Left lobe of liver (tissue), 2 donors: ENCODE measurements at places on chromosomes 5 and 9. TPM values are rescaled to one million over a fixed set of nuclear protein-coding genes. Genes with fewer than 3 reads are reported as not detected.

The SNCB gene
- total RNA-seq, result not detected

The ZFP37 gene
- 0.55 TPM for total RNA-seq

The SLC46A2 gene
- total RNA-seq, result not detected

The MCIDAS gene
- not detected for total RNA-seq

The CAMSAP1 gene
- total RNA-seq, result 10.7 TPM

The PCDHAC1 gene
- total RNA-seq, result 0.28 TPM

The EIF4EBP3 gene
- total RNA-seq, result 11.3 TPM

The KIF27 gene
- total RNA-seq, result 2.2 TPM

DNA sequence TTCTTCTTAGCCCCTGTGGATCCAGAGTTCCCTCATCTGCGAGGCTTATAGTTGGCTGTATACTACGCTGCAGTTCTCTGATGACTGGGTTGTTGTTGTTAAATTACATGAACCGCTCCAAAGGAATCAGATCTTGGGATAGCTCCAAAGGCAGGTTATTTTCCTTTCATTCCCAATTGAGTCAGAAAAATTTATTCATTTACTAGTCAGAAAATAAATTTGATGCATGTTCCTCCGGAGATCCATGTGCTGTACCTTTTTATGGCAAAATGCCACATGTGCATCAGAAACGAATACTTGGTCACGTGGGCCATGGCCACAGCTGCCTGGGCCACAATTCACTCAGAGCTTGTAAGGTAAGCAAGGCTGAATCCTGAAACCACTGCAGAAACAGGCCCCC lies 304.0 kb downstream of the NR2F1-AS1 start:
- no peak for DNase-seq

- peak; percentile 38 for DNase-seq
Measured at GRCh38 chr5:132485641-132486317, 4.8 kb downstream of the IRF1 start.

GRCh38 chr5:140366589-140367255 lies 6.7 kb downstream of the SLC4A9 start:
- DNase-seq, result no peak

GRCh38 chr5:126251024-126251423 lies 172.2 kb upstream of the GRAMD2B start:
- no peak for DNase-seq

DNA sequence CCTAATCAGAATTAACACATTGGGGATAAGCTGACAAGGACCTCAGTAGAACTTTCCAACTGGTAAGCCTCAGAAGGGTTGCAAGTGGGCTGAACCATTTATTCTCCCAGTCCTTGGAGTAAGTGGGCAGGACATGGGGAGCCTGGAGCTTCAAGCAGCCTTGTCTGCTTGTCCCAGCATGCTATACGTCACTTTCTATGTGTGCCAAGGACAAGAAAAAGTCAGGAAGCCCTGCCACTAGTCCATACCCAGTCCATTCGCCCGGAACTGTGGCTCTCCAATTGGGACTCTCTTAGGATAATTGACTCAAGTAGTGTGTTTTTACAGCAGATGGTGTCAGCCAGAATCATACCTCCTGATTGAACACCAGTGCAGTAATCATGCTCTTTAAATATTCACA lies 62.6 kb upstream of the FRRS1L start:
- no peak for DNase-seq

- no peak for DNase-seq
Measured at GRCh38 chr5:131396015-131396414, 132.2 kb downstream of the CDC42SE2 start.

GRCh38 chr5:14142827-14143545 lies at the start of gene TRIO:
TRIO (plus strand) TSS chr5:14143342; CDS start chr5:14143726, 384 bp downstream.
- peak; percentile 92 for DNase-seq

- no peak for DNase-seq
Measured at GRCh38 chr9:93674580-93675335, 98.4 kb downstream of the PHF2 start.

GRCh38 chr5:38768412-38769211 lies 77.2 kb upstream of the OSMR start:
- no peak for DNase-seq

DNA sequence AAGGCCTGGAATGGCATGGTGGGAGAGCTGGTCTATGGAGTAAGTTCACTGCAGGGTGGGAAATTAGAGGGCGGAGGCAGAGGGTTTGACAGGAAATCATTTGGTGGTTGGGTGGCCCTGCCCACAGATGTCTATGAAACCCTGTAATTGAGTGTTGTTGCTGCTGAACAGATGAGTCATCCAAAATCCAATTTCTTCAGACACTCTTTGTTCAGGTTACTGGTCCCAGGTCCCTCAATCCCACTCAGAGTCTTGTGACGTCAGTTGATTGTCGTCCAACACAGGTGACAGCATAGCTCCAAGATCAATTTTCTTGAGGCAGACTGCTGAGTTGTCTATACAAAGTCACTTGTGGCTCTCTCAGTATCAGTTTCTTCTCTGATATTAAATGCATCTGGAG lies 208.6 kb downstream of the GRIA1 start:
- DNase-seq, result no peak

DNA sequence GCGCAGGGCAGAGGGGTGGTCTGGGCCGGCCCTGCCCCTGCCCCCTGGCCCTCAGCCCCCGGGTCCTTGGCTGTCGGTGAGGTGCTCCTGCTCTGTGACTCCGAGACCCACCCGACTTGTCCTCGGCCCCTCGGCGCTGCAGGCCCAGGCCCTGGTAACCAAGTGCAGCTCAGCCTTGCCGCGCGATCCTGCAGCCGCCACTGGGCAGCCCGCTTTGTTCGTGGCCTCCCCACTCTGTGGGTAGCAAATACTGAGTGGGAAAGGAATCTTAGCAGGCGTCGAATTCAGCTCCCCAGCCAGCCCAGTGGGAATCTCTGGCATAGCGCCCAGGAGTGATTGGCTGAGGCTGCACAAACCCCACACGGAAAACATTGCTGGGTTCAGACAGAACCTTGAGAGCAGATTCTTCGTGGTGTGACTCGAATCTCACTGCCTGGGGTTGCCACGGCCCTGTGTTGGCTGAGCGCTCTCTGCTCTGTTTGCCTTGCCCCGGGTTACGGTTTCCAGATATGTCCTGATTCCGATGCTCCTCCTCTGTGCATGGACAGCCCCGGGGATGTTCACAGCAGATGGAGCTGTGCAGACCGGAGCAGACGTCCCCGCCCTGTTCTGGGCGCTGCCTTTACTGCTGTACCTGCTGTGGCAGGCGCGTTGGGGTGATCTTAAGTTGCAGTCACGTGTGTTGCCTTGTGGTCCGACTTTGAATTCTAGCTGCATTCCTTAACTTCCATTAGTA lies 13.4 kb upstream of the EXOC3 start:
- no peak for DNase-seq

GRCh38 chr5:173680660-173681242 lies 64.3 kb upstream of the BOD1 start:
- no peak for DNase-seq

DNA sequence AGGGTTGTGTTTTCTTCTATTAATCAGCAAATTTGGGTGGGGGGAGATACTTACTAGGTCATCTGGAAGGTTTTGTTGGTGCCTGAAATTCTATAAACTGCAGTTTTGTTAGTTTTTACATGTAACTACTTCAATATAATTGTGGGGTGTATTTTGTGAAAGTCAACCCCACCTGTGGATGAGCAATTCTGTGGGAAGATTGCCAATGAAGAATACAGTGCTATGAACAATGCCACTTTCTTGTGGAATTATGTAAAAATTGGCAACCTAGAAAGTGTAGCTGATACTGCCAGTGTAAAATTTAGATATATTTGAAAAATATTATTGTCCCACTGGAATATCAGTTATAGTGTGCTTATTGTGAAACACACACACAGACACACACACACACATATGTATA lies 80.7 kb downstream of the VCAN start:
- no peak for DNase-seq

DNA sequence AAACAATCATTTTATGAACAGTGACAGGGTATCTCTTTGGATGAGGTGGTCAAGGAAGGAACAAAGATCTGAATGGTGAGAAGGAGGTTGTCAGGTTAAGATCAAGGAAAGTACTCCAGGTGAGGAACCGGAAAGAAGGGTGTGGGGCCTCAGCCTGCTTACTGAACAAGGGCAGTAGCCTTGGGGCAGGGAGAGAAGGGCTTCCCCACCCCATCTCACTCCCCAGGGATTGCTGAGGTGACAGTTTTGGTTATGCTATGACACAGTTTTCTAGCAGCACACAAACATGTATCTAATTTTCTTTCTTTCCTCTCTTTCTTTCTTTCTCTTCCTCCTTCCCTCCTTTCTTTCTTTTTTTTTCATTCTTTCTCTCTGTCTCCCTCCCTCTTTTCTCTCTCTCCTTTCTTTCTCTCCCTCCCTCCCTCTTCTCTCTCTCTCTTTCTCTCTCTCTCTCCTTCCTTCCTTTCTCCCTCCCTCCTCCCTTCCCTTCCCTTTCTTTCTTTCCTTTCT lies 4.1 kb upstream of the HDHD3 start:
- no peak for DNase-seq

DNA sequence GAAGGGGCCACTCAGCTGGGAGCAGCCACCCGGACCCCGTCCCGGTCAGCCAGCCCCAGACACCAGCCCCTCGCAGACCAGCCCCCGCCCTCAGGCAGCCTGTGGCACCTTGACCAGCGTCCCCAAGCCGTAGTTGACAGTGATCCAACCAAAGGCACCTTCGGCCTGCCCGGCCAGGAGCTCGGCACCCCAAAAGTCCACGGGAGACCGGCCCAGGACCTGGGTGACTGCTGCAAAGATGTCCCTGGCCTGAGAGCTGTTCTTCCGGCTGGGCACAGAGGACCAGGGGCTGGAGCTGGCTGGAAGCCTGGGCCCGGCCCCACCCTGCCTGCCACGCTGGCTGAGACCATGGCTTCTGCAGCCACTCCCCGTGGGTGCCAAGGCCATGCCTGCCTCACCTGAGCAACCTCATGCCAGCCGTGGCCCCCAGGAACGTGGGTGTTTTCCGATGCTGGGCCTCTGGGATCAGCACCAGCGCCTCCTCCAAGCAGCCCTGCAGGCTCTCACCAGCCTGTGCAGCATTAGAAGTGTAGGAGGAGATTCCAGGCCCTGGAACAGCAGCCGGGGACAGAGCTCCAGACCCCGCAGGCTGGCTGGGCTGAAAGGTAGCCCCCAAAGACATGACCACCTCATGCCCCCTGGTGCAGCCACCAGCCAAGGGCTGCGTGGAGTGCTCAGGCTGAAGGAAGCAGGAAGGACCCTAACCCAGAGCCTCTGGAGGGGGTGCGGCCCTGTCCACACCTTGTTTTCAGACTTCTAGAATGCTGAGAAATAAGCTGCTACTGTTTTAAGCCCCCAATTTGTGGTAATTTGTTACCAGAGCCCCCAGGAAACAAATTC lies 4.2 kb downstream of the ENTPD8 start:
- DNase-seq, result peak; percentile 46

DNA sequence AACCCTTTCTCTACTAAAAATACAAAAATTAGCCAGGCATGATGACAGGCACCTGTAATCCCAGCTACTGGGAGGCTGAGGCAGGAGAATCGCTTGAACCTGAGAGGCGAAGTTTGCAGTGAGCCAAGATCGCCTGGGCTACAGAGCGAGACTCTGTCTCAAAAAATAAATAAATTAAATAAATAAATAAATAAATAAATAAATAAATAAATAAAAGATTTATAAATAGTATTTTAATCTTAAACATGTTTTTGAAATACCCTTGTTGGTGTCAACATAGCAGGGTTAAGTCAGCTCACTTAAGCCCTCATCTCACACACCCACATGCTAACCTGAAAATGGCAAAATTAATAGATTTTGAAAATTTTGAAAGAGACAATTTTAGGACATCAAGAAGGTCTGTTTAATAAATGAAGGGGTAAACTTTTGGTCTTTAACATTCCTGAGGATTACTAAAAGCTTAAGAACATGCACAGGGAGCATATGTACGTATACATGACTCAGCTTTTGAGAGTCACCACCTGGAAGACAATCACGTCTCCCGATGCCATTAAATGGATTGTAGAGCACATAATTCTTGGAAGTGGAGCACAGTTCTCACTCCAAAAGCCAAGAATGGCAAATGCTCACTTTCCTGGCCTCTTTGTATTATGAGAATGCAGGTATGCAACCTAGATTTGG lies 202.5 kb downstream of the GDNF start:
- no peak for DNase-seq

- no peak for DNase-seq
Measured at GRCh38 chr5:146458894-146459293, 11.8 kb downstream of the TCERG1 start.

GRCh38 chr9:133465984-133466383 lies 6.2 kb downstream of the CACFD1 start:
- DNase-seq, result no peak

DNA sequence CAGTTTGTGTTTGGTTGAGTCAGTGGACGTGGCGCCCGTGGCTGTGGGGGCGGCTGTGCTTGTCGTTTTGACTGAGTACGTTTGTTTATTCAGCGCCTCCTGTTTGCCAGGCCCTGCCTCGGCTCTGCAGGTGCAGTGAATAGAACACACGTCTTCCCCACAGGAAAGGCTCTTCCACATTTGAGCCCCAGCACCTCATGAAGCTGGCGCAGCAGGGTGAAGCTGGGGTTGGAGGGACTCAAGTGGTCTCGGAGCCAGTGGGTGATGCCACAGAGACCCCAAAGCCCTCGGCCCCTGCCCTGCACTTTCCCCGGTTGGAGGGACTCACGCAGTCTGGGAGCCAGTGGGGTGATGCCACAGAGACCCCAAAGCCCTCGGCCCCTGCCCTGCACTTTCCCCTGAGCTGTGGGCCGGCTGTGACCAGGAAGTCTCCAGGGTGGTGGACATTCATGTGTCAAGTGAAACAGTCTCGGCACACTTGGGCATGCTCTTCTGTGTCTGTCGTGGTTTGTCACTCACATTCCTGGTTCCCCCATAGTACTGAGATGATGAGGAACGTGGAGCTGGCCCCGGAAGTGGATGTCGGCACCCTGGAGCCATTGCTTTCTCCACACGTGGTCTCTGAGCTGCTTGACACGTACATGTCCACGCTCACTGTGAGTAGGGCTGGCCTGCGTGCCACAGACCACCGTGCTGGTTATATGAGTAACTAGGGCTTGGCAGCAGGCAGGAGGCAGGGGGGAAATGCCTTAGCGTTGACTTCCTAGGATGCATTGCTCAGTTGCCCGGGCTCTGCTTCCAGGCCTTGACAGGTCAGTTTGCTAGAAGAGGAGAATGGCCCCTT lies 13.6 kb downstream of the EXOC3 start:
- DNase-seq, result no peak
